ENCODE measurements at places on chromosomes 2 and 18. TPM values are rescaled to one million over a fixed set of nuclear protein-coding genes. Genes with fewer than 3 reads are reported as not detected.

TMEM200C gene
- total RNA-seq: not detected

SERPINB11 gene
- total RNA-seq: 0.35 TPM

SLC9A2 gene
- total RNA-seq: 0.07 TPM

RGPD3 gene
- total RNA-seq: 0.09 TPM

TTC39C gene
- 23.1 TPM for total RNA-seq

SIX2 gene
- total RNA-seq: 9.5 TPM

SERPINB3 gene
- total RNA-seq: 212 TPM

PPM1G gene
- 114 TPM for total RNA-seq

REG1B gene
- total RNA-seq: not detected

DNAH6 gene
- 0.05 TPM for total RNA-seq
